ENCODE measurements at places on chromosomes 6 and 20.
A peak's percentile ranks its signal among the peaks of the same experiment; 100 is the strongest.

- peak; percentile 50 for DNase-seq
Measured at GRCh38 chr6:108133594-108134179, 32.1 kb upstream of the NR2E1 start.

GRCh38 chr20:17171746-17172280 lies 55.0 kb upstream of the PCSK2 start:
- no peak for DNase-seq

- DNase-seq, result peak; percentile 74
Measured at GRCh38 chr6:42010185-42010891, 40.0 kb upstream of the TAF8 start.

- no peak for DNase-seq
Measured at GRCh38 chr20:10792291-10792690, 118.5 kb upstream of the JAG1 start.

GRCh38 chr20:63945921-63946920 lies 10.0 kb downstream of the UCKL1 start:
- no peak for DNase-seq

- no peak for DNase-seq
Measured at GRCh38 chr6:39493174-39493573, 170.7 kb upstream of the KCNK16 start.

- DNase-seq, result peak; percentile 34
Measured at GRCh38 chr6:167827583-167828324, 1.0 kb downstream of the AFDN start.

DNA sequence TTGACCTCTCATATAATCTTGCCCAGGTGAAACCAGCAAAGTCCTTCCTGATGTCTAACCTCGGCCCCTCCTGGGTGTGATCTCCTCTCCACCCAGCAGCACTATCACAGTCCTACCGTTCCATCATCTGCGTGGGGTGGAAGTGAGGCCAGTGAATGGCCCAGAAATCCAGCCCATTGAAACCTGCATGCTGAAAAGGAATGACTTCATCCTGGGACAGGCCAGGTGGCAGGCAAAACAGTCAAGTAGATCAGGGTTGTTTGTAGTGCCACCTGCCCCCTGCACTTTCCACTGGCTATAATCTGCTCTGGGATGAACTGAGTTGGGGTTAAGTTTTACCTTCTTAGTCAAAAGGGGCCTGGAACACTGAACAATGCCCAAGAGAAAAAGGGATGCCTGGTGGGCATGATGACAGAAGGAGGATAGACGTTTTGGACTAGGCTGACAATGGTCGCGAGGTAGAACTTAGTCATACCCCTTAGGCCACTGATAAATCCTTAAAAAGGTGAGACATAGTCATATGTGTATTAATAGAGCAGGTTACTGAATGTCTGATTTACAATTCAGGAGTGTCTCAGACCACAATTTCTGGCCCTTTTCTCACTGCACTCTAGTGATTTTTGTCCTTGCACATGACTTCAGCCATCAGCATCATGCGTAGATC lies 8.1 kb upstream of the HSP90AB1 start:
- no peak for DNase-seq

- DNase-seq, result no peak
Measured at GRCh38 chr20:20435453-20435852, 67.5 kb downstream of the INSM1 start.

DNA sequence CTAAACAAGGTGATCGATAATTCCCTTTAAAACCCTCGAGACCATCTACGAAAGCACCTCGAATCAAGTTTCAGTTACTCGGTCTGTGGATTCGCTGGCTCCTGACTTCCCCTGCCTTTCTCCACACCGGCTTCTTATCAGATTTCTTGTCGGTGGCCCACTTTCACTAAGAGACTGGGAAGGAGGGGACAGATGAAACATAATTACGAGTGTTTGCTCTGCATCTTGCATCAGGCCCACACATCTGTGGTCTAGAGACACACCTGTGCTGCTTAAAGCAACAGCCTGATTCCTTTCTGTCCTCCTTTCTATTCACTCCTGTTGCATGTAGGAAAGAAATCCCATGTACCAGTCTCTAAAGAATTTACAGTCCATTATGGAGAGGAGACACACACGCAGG lies 37.7 kb downstream of the INSM1 start:
- no peak for DNase-seq

- DNase-seq, result no peak
Measured at GRCh38 chr20:12936020-12936419, 72.8 kb upstream of the SPTLC3 start.

DNA sequence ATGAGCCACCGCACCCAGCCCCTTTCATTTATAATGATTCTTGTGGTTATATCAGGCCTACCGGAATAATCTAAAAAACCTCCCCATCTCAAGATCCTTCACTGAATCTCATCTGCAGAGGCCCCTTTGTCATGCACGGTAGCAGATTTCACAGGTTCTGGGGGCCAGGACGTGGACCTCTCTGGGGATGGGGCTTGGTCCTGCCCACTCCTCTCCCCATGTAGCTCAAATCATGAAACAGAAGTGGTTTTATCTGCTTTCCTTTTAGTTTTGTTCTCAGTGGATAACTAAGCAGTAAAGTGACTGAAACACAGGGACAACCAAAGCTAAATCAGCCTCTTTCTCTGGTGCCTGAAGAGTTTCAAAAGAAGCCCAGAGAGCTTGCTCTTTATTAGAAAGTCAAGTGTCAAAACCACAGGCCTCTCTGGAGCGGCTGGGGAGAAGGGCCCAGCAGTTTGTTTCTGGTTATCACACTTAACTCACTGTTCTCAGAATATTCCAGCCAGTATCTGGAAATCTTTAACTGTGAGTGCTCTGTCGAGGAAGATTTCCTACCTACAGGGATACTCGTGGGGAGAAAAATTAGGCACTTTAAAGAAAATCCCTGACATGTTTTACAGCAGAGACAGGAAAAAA lies 60.6 kb upstream of the FAM184A start:
- peak; percentile 86 for DNase-seq

DNA sequence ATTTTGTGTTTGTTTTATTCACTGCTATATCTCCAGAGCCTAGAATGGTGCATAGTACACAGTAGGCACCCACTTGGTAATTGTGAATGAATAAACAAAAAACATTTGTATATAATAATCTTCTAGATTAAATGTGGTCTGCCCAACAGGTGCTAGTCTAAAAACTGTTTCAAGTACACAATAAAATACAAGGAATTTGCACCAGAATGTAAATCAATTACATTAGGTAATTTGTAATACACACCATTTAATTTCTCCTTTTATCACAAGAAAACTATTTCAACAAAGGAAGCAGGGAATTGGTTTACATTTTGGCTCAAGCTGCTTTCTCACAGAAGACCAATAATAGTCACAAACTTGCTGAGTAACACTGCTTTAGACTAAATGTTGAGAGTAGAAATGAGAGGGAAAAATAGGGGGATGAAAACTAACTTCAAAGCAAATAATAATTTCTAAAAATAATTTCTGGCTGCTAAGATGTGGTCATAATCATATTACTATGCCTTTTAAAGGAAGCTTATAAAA lies 22.1 kb downstream of the RUNX2 start:
- DNase-seq, result no peak

DNA sequence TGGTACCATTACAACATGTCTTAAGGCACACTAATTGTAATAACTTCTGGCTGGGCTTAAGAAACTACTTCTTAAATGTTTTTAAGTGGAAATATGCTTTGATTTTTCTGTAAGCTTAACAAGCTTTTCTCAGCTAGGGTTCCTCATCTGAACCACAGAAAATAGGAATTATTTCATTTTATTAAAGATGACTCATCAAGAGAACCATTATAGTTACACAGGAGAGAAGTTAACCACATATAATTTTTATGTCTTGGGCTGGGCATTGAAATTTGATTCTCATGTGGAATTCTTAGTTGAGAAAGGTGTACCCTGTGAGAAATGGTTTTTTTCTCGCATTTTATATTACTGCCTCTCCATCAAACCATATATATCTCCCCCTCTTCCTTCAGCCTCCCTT lies 75.1 kb downstream of the QKI start:
- no peak for DNase-seq

DNA sequence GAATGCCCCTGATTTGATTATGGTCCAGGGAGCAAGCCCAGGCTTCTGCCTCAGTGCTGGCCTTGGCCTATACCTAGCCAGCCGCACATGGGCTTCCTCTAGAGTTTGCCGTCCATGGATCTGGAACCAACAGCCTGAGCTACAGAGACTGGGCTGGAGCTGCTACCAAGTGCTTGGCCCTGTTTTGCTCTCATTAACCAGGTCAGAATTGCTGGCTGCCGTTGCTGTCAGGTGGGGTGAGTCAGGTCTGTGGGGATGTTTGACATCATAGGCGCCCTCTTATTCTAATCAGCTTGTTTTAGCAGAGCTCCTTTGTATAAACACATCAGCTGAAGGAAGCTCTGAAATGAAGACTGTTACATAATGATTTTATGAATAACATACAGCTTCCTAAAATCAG lies 83.1 kb upstream of the PHACTR2 start:
- no peak for DNase-seq

DNA sequence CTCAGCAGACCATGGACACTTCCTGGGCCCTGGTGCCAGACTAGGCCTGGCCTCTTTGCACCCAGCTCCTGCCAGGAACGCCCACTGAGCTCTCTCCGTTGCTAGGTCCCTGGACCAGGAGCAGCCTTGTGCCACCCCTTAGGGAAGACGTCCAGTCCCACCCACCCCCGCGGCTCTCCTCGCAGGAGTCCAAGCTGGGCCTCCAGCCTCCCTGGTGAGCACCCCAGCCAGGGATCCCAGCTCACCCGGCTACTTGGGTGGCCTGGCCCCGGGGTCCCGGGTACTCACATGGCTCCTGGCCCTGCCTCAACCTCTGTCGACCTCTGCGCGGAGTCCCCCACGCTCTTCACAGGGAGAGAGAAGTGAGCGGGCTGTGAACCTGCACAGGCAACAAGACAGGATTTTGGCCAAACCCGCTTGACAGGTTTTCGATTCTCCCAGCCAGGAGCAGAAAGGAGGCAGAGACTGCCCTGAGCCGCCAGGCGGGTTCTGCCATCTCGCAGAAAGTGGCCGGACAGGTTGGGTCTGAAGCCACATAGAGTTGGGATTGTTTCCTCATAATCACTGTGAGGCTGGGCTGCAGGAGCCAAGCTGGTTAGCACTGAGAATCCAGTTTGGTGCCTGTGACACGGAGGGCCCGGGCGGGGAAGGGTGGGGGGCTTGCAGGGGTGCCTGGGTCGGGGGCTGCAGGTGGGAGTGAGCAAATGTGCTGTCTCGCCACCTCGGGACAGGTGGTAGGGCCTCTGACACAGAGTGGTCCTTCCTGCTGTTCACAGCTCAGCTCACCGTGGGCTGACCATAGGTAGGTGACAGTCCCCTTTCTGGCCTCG lies at the start of gene RBBP8NL:
RBBP8NL (minus strand) TSS at position 368 of the 830 bp plus-strand sequence. CDS start 7,892 bp downstream, outside the sequence.
- DNase-seq, result no peak

DNA sequence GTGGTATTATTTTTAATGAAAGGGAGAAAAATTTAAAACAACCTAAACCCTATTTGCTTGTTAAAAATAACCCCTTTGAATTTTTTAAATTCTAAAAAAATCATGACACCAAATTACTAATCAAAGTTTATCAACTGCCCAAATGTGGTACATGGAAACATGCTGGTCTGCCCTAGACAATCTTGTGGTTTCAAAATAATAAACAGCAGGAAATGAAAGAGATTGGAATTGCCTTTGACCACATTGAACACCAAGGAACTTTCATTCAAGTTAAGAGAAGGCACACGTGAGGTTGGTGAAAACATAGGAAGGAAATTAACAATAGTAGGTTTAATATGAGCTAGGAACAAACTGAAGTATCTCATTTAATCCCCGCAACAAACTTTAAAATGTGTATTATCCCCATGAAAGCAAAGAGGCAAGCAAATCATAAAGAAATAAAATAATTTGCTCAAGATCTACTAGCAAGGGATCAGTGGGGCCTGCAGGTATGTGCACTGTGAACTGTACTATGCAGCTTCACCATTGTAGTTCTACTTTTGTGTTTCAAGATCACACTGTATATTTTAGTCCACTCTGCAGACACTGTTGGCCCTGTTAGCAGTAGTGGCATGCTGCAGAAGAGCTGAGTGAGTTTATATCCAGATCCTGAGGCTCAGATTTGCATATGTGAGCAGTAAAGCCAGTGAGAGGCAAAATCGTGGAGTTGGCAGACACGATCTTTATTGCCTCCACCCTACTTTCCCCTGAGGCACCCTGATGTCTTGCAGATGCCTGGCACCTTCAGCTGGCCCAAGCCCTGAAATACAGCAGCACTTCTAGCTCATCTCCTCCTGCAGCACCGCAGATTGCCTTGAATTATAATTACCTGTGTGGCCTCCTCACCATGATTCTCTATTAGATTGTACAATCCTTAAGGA lies 157.8 kb upstream of the TENT5A start:
- DNase-seq, result no peak

- DNase-seq, result no peak
Measured at GRCh38 chr6:110310861-110311446, 47.2 kb downstream of the METTL24 start.

Measured in K562 (cell line).